ENCODE measurements at places on chromosomes 4 and X. TPM values are rescaled to one million over a fixed set of nuclear protein-coding genes. Genes with fewer than 3 reads are reported as not detected.

- no peak overlapping the region for H3K27ac ChIP-seq
- no peaks in the 10 kb centered on the region for H3K36me3 ChIP-seq
- DNase-seq = peak; percentile 20
- H3K27me3 ChIP-seq = no peaks in the 10 kb centered on the region
- no peaks in the 10 kb centered on the region for H3K4me1 ChIP-seq
Measured at GRCh38 chr4:184316821-184317220, 99.1 kb upstream of the ENPP6 start.

- H3K27me3 ChIP-seq = no peaks in the 10 kb centered on the region
- H3K4me1 ChIP-seq = no peaks in the 10 kb centered on the region
- H3K27ac ChIP-seq = no peak overlapping the region
Measured at GRCh38 chr4:97656044-97656720, 487.1 kb downstream of the STPG2 start.

UBA6 gene
- 78.0 TPM for total RNA-seq

GRCh38 chr4:121989715-121990114 is 37.9 kb upstream of the TRPC3 start:
- no peaks in the 10 kb centered on the region for H3K4me1 ChIP-seq
- H3K27me3 ChIP-seq = no peaks in the 10 kb centered on the region
- H3K36me3 ChIP-seq = no peaks in the 10 kb centered on the region
- no peak overlapping the region for H3K4me3 ChIP-seq
- H3K27ac ChIP-seq = no peak overlapping the region

HSD17B13 gene
- total RNA-seq = not detected

FAM199X gene
- total RNA-seq = 14.9 TPM

- DNase-seq = no peak
- no peaks in the 10 kb centered on the region for H3K36me3 ChIP-seq
- no peak overlapping the region for H3K4me3 ChIP-seq
- no peak overlapping the region for H3K27ac ChIP-seq
- no peaks in the 10 kb centered on the region for H3K27me3 ChIP-seq
- no peaks in the 10 kb centered on the region for H3K4me1 ChIP-seq
Measured at GRCh38 chr4:41374490-41374889, 117.8 kb downstream of the UCHL1 start.

- H3K4me3 ChIP-seq = no peak overlapping the region
- no peak overlapping the region for H3K27ac ChIP-seq
- H3K36me3 ChIP-seq = no peaks in the 10 kb centered on the region
- no peaks in the 10 kb centered on the region for H3K27me3 ChIP-seq
Measured at GRCh38 chr4:169160825-169161224, 109.9 kb downstream of the SH3RF1 start.

CXCL9 gene
- not detected for total RNA-seq

- H3K4me3 ChIP-seq = no peak overlapping the region
- H3K36me3 ChIP-seq = no peaks in the 10 kb centered on the region
- H3K27me3 ChIP-seq = no peaks in the 10 kb centered on the region
- peaks cover 3% of the 10 kb centered on the region for H3K4me1 ChIP-seq
Measured at GRCh38 chr4:4990857-4991540, 28.3 kb downstream of the CYTL1 start.

DNA sequence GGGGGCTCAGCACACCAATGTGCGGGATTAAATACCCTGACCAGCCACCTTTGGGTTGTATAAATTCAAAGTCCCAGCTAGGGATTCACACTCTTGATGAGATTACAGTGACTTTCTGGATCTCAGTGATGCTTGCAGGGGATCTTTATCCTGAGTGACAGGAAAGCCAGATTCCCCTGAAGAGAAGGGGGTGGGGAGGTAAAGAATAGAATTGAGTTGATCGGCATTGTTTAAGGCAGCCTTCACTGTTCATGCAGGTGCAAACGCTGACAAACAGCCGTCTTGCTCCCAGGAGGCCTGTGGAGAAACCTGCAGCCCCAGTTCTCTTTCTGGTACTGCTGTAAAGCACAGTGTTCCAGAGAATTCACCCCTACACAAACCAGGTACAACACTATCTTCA is 19.0 kb downstream of the CXXC4 start:
- no peak for DNase-seq
- H3K27ac ChIP-seq = no peak overlapping the region
- H3K27me3 ChIP-seq = no peaks in the 10 kb centered on the region
- H3K4me1 ChIP-seq = peaks cover 6% of the 10 kb centered on the region
- H3K4me3 ChIP-seq = no peak overlapping the region
- no peaks in the 10 kb centered on the region for H3K36me3 ChIP-seq

GRCh38 chr4:140571620-140572019 is 2.9 kb upstream of the UCP1 start:
- H3K36me3 ChIP-seq = no peaks in the 10 kb centered on the region
- peaks cover 38% of the 10 kb centered on the region for H3K27me3 ChIP-seq
- no peak overlapping the region for H3K27ac ChIP-seq
- H3K4me1 ChIP-seq = no peaks in the 10 kb centered on the region
- H3K4me3 ChIP-seq = no peak overlapping the region
- no peak for DNase-seq

LNX1 gene
- 3.1 TPM for total RNA-seq

GLOD5 gene
- not detected for total RNA-seq

GPC4 gene
- total RNA-seq = 225 TPM

DNA sequence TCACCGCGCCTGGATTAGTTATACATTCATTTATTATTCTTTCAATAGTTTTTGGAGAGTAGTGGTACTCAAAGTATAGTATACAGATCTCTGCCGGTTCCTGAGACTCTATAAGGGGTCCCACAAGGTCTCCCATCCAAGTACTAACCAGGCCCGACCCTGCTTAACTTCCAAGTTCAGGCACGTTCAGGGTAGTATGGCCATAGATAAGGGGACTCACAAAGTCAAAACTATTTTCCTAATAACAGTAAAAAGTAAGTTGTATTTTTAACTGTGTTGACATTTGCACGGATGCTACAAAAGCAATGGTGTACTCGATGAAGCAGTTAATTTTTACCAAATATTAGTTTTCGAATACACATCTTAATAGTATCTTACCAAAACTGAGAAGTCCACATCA is 84.4 kb upstream of the STK26 start:
- no peaks in the 10 kb centered on the region for H3K27me3 ChIP-seq
- no peaks in the 10 kb centered on the region for H3K36me3 ChIP-seq
- H3K4me1 ChIP-seq = no peaks in the 10 kb centered on the region
- DNase-seq = no peak

DNA sequence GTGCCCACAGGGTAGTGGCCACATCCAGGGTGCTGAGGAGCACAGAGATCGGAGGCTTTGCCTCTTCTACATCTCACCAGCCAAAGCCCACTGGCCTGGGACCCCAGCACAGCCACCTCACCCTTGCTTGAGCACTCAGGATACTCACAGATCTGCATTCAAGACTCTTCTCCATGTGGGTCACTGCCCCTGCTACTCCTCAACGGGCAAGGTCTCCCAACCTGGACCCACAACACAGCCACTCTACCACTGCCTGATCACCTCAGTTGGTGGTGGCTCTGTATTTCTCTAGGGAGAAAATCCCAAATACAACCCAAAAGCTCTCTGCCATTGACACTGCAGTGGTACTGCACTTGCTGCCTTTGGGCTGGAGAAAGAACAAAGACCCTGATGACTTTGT is 190.3 kb upstream of the KLHL4 start:
- H3K4me1 ChIP-seq = no peaks in the 10 kb centered on the region
- H3K36me3 ChIP-seq = no peaks in the 10 kb centered on the region
- H3K4me3 ChIP-seq = no peak overlapping the region
- DNase-seq = no peak
- no peak overlapping the region for H3K27ac ChIP-seq

DNA sequence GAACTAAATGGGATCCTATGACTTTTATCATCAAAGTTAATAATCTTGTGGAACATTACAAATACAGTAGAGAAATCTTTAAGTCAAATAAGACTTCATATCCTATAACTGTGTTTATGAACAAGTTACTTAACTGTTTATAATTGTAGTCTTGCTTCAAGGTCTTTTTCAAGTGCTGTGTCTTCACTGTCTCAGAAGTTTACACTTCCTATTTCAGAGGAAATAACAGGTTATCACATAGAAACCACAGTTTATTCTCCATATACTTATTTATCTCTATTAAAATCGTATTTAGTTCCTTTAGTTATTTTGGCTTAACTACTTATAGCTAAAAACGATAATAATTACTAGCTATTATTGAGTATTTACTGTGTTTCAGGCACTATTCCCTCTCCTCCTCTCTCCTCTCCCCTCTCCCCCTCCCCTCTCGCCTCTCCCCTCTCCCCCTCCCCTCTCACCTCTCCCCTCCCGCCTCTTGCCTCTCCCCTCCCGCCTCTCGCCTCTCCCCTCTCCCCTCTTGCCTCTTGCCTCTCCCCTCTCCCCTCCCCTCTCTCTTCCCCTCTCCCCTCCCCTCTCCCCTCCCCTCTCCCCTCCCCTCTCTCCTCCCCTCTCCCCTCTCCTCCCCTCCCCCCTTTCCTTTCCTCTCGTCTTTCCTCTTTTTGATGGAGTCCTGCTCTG is 63.7 kb downstream of the RBPJ start:
- H3K4me1 ChIP-seq = no peaks in the 10 kb centered on the region
- peaks cover 22% of the 10 kb centered on the region for H3K36me3 ChIP-seq
- H3K4me3 ChIP-seq = no peak overlapping the region
- H3K27me3 ChIP-seq = no peaks in the 10 kb centered on the region

PARM1 gene
- total RNA-seq = 5.2 TPM

- H3K4me3 ChIP-seq = no peak overlapping the region
- no peak for DNase-seq
- H3K27me3 ChIP-seq = no peaks in the 10 kb centered on the region
- no peaks in the 10 kb centered on the region for H3K36me3 ChIP-seq
- H3K27ac ChIP-seq = no peak overlapping the region
Measured at GRCh38 chrX:153781428-153782047, 697 bp downstream of the SRPK3 start.

- no peaks in the 10 kb centered on the region for H3K4me1 ChIP-seq
- no peak overlapping the region for H3K4me3 ChIP-seq
- no peak for DNase-seq
- no peaks in the 10 kb centered on the region for H3K36me3 ChIP-seq
- H3K27ac ChIP-seq = no peak overlapping the region
Measured at GRCh38 chrX:99795495-99795894, 614.6 kb downstream of the PCDH19 start.

- no peaks in the 10 kb centered on the region for H3K27me3 ChIP-seq
- H3K4me1 ChIP-seq = peaks cover 5% of the 10 kb centered on the region
- no peak overlapping the region for H3K27ac ChIP-seq
- H3K4me3 ChIP-seq = no peak overlapping the region
- DNase-seq = no peak
- H3K36me3 ChIP-seq = no peaks in the 10 kb centered on the region
Measured at GRCh38 chrX:49276207-49276606, 6.6 kb downstream of the PPP1R3F start.

DNA sequence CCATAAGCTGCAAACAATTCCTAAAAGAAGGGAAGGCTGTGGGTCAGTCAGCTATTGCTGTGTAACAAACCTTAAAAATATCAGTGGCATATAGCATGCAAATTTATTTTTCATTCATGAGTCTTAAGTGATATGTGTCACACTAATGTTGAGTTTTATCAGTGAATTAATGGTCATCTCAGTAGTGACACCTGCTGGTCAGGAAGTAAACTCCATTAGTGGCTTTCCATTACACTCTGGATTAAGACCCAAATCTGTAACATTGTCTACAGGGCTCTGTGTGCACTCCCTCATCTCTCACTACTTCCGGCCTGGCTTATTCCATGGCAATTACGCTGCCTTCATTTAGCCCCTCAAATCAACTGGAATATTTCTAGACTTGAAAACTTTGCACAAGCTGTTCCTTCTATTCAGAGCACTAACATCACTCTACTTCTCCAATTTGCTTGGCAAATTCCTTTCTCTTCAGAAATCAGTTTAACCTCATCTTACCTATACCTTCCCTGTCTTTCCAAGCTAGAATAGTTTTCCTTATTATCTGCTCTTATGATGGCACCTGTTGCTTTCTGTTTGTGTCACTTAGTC is 217.3 kb upstream of the TAPT1 start:
- H3K36me3 ChIP-seq = no peaks in the 10 kb centered on the region
- no peak overlapping the region for H3K4me3 ChIP-seq
- no peak overlapping the region for H3K27ac ChIP-seq

Measured in H1 (cell line).